CD4-positive, alpha-beta T cell treated with Interleukin-21 for 1 hour (primary cell): ENCODE measurements at places on chromosomes 1 and 21.
A peak's percentile ranks its signal among the peaks of the same experiment; 100 is the strongest.

DNA sequence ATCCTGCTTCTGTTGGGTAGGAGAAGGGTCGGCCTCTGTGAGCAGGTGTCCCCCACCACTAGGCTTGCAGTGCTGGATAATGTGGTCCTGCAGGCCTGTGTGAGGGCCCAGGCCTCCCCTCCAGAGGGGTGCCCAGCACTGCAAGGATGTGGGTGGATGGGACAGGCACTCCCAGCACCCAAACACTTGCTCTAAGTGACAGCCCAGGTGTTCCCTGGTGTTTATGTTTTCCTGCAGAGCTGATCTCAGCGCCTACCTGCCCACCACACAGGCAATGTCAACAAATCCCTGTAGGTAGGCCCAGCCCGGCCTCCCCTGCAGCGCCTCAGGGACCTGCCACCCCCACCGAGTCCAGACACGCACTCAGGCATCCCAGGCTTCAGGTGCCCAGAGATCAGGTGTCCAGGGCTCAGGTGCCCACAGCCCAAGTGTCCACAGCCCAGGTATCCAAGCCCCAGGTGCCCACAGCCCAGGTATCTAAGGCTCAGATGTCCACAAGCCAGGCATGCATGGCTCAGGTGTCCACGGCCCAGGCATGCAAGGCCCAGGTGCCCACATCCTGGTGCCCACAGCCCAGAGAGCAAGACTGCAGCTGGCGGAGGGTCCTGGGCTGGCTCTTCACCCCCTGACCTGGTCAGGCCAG, 59.2 kb downstream of the WNT9A start:
- no peak for DNase-seq

DNA sequence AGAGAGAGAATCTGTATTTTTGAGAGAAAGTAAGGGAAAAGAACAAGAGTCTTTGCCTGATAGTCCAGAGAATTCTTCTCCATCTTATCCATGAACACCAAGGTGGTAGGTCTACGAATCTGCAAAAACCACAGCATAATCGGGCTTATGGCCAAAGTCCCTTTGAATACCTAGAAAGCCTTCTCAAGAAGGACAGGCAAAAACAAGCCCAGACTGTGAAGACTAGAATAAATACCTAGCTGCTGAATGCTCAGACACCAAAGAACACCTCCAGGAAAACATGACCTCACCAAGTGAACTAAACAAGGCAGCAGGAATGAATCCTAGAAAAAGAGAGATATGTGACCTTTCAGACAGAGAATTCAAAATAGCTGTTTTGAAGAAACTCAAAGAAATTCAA, 79.2 kb downstream of the HFM1 start:
- no peak for DNase-seq

GRCh38 chr1:76238094-76238628, 163.6 kb downstream of the ST6GALNAC3 start:
- DNase-seq: no peak

DNA sequence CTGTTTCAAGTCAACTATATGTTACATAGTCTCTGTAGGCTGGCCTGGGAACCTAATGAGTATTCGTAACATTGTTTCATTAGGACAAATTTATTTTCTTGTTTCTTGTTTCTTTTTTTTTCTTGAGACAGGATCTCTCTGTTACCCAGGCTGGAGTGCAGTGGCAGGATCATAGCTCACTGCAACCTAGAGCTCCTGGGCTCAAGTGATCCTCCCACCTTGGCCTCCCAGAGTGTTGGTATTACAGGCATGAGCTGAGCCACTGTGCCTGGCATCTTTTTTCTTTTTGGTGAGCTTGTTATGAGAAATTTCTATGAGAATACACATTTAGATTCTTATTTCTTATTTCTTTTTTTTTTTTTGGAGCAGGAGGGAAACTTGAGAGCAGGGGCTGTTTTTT, 6.8 kb downstream of the CENPS start:
- DNase-seq: no peak

DNA sequence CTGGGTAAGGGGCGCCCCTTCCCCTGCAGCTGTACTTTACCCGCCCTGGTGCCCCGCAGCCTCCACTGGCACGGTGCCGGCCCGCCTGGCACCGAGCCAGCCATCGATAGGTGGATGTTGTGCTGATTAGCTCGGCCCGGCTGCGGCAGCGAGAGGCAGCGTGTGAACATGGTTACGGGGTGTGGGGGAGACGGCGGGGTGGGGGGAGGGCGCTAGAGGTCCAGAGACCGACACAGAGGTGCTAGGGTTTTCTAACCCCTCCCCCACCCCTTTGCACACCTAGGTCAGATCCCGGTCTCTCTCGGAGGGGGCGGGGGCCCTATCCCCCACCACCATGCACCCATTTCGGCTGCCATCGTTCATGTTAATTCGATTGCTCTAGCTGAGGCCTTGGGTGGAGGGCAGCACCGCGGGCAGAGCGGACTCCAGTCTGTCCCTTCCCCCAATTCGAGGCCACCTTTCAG, 6.7 kb downstream of the EFNA4 start:
- DNase-seq: no peak

- DNase-seq: no peak
These were observed 25.9 kb upstream of the DDOST start for GRCh38 chr1:20686883-20687725.

DNA sequence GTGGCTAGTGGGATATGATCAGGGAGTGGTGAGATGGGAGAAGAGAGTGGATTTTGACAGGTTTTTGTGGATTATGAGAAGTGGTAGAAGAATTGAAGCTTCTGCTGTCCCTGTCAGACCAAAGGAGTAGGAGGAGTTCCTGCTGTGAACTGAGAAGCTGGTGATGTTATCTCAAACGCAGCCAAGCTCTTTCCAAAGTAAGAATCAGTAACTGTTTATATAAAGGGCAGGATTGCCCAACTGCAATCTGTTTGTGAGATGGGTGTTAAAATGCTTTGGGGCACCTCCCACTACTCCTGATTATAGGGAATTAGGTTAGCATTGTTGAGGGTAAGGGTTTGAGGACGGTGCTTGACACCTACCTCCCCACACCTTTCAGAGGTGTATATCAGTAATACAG, 60.5 kb upstream of the USP25 start:
- DNase-seq: no peak

- DNase-seq: no peak
These were observed 134.2 kb downstream of the ROR1 start for GRCh38 chr1:63908016-63908415.

DNA sequence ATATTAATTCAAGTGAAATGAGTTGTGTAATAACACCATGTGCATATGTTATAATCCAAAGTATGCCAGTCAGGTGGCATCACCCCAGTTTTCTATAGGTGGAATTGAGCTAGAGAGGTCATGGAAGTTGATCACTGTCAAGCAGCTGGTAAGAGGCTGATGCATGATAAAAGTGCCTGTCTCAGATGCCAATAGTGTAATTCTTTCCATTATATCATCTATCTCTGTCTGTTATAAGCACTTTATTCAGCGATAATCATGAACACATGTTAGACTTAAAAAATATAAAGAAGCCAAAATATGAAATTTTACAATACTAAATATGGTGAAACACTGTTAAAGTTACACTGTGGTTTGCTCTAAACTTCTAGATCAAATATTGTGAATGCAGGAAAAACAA, 156.6 kb downstream of the DNM3 start:
- DNase-seq: no peak

GRCh38 chr21:15367061-15367626, 302.3 kb upstream of the NRIP1 start:
- no peak for DNase-seq

DNA sequence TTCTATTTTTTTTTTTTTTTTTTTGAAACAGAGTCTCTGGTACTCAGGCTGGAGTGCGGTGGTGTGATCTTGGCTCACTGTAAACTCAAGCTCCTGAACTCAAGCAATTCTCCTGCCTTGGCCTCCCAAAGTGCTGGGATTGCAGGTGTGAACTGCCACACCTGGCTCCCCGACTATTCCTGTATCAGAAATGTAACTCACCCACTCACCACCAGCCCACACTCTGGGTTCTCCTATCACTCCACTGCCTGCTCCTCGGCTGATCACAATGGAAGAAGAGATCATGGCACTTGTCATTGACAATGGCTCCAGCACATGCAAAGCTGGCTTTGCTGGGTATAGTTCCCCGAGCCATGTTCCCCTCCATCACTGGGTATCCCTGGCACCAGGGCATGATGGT, 15.9 kb downstream of the RABIF start:
- DNase-seq: no peak

DNA sequence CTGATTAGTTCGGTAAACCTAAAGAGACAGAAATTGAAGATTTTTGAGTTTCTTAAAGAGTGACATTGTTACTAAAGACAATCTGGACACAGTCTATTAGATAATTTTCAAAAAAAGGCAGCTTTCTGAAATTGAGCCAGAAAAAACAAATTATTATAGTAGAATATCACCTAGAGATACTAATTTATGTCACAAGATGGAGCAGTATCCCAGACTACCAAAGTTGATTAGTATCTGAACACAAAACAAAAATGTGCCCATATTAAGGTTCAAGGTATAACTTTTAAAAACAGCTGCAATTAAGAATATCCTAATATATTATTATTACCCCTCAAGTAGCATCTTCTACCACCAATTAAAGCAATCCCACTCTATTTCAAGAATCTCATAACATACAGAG, 40.5 kb upstream of the SYT2 start:
- peak; percentile 29 for DNase-seq

DNA sequence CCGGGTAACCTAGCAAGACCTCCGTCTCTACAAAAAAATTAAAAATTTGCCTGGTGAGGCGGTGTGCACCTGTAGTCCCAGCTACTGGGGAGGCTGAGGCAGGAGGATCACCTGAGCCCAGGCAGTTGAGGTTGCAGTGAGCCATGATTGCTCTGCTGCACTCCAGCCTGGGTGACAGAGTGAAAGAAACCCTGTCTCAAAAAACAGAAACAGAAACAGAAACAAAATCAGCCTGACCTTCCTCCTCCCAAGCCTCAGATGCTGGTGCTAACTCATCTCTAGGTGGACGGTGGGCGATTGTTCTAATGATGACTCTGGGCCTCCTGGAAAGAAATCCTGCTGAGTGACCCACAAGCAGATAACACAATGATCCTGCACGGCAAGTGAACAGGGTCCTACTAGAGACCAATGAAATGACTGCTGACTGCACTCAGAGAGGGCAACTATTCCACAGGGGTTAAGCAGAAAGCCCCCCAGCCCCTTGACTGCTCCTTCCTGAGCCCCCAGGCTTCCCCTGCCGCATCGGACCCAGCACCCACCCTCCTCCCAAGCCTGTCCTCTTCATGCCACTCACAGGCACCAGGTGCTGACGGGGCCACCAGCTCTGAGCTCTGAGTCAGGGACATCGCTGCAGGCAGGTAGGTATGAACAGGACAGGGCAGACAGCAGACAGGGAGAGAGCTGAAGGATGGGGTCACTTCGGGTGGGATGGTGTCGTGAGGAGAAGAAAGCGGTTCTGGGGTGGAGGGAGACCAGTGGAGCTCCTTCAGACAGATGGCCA, 27.8 kb upstream of the LRRC38 start:
- no peak for DNase-seq

DNA sequence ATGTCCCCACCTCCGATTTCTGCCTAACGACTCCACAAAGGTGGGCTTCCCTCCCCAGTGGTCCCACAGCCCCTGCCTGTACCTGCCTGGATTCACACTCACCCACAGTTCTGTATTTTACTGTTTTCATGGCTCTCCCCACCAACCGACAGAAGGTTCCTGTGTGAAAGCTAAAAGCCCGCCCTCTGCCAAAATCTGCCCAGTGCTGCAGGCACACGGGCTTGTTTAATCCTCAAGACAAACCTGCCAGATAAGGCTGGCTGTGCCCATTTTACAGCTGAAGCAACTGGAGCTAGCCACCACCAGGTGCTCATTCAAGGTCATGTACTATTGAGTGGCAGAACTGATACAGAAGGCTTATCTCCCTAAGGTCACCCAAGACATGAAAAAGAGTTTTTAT, 114.5 kb downstream of the HIVEP3 start:
- DNase-seq: peak; percentile 52

GRCh38 chr1:244548558-244549115, 87.6 kb downstream of the CATSPERE start:
- DNase-seq: no peak

DNA sequence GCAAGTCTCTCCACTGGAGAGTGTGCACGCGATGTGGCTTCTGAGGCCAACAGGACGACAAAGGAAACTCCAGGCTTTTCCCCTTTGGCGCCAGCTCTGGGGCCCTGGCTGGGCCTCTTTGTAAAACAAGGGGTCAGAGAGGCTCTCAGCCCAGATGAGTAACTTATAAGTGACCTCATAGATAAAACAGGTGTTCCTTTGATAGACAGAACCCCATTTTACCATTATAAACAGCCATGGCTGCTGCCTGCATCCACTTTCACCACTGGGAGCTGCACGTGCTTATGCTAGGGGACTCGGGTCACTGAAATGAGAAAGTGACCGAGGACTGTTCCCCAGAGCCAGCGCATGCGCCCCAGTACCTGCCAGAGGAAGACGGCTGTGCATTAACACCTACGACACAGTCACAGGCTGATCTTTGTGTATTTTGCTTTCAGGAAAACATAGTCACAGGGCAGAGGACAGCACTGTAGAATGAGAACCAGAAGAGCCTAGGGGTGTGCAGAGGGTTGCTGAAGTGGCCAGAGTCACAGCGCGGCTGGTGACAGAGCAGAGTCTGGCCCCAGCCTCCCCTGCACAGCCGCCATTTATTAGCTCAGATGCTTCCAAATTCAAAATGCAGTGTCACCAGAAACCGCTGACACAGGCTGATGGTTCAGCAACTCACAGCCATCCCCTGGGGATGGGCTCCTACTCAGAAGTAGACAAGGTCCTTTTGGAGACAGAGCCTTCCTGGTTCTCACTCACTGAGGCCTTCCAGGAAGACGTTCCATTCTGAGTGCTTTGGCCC, 12.7 kb downstream of the RNF207 start:
- DNase-seq: no peak

- DNase-seq: no peak
These were observed 182.9 kb downstream of the PRDM16 start for GRCh38 chr1:3251807-3252428.

- DNase-seq: no peak
These were observed 75.4 kb downstream of the SLC35A3 start for GRCh38 chr1:100045206-100045605.

- DNase-seq: no peak
These were observed 78.8 kb downstream of the TRABD2B start for GRCh38 chr1:47918257-47918867.

DNA sequence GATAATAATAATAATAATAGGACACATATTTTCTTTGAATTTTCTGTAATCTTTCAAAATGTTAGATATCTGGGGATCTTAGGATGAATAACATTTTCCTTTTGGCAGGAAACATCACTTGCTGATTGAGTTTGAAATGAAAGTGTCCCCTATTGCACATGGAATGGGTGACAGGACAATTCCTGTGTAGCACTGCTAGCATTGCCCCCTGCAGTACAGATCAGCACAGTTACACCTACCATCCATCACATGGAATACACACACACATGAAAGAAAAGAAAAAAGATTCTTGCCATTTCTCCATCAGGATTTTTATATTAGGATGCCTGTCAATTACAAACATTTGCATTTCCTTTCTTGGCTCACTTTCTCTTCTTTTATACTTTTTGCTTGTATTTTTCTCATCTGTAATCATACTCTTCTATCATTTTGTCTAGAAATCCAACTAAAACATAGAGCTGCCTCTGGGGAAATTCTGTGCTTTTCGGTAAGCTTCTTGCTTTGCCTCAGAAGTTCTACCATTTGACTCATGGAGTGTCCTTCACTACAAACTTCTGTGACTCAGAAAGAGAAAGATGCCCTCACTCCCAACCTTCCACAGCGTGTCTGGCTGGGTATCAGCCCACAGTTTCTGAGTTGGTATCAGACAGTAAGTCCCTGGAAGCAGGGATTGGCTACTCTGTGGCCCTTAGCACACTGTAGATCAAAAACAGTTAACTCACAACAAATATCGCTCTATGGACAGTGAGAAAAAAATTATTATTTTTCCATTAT, 641.2 kb downstream of the PTPRC start:
- DNase-seq: no peak
